ENCODE measurements at places on chromosomes 2 and 18.

- DNase-seq, result no peak
These were observed 1.6 kb upstream of the MARCHF7 start for GRCh38 chr2:159710601-159711180.

DNA sequence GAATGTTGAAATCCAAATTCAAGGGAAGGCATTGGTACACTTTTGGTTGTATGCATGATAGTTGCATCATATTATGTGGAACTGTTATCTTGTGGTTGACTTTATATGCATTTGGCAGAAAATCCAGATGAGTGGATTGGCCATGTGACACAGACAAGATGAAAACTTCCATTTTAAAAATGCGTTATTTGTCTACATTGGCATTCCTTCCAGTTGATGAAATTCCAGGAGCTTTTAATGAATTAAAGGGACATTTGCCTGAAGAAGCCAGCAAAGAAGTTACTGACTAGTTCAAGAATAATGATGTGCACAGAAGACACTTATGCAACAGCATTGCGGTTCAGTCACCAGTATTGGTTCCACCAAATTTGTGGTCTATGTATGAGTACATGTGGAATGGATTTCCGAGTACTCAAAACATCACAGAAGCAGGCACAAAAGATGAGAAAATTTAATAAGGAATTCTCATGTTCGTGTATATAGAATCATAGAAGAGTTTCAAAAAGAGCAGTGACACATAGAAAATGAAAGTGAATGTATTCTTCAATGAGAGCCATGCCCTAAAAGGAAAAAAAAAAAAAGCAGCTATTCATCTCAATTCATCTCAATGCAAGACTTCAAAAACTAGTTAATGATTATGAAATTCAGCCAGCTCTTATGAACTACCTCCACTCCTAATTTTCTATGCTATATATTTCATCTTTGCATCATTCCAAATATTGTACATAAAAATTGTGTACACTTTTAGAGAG lies 232.1 kb downstream of the RBM43 start:
- no peak for DNase-seq

- DNase-seq, result no peak
These were observed 13.3 kb downstream of the CD28 start for GRCh38 chr2:203719456-203720410.

- DNase-seq, result no peak
These were observed 3.3 kb upstream of the ATP8B1 start for GRCh38 chr18:57806201-57806977.

- peak; percentile 35 for DNase-seq
These were observed 62.2 kb upstream of the RTN4 start for GRCh38 chr2:55112229-55113031.

- no peak for DNase-seq
These were observed 20.5 kb downstream of the SLC3A1 start for GRCh38 chr2:44295633-44296359.

- DNase-seq, result no peak
These were observed 177.3 kb downstream of the ERBB4 start for GRCh38 chr2:212361174-212361756.

GRCh38 chr2:229627728-229628127 lies 86.6 kb downstream of the DNER start:
- DNase-seq, result no peak

- DNase-seq, result no peak
These were observed 250.2 kb upstream of the RAB12 start for GRCh38 chr18:8359076-8359475.

GRCh38 chr2:51387235-51387634 lies 355.3 kb upstream of the NRXN1 start:
- no peak for DNase-seq

DNA sequence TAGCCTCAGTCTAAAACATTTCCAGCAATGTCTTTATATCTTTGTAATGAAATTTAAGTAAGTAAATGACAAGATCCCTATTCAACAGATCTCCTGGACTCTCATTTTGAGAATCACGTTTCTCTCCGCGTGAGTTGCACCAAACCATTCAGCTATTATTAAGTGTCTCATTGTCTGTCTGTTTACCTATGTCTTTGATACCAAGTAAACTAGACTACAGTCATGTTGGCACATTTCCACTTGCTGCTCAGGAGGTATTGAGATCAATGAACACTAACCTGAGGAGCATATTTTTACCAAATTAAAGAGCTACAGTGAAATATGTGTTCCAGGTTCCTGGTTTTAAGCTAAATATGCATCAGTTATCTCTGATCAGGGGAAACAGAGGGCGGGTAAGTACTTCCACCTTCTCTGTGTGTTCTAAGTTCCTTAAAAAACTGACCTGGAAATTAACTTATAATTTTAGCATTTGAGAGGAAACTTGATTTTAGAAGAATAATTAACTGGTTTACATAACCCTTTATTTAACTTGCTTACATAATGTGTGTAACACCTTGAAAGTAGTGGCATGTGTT lies 125.8 kb downstream of the OSBPL6 start:
- no peak for DNase-seq

GRCh38 chr2:18599509-18600254 lies 10.3 kb upstream of the NT5C1B start:
- no peak for DNase-seq

DNA sequence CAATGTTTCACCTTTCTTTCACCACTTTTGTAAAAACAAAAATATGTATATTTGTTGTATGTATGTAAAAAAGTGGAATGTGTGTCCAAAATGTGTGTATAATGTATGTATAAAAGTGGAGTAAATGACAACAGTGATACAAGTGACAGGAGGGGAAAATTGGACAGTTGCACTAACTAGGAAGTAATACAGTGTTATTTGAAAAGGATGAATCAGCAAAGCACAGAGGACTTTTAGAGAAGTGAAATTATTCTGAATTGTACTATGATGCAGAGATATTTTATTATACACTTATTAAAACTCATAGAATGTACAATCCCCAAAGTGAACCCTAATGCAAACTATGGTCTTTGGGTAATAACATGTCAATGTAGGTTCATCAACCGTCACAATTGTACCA lies 331.3 kb upstream of the CNTNAP5 start:
- no peak for DNase-seq

DNA sequence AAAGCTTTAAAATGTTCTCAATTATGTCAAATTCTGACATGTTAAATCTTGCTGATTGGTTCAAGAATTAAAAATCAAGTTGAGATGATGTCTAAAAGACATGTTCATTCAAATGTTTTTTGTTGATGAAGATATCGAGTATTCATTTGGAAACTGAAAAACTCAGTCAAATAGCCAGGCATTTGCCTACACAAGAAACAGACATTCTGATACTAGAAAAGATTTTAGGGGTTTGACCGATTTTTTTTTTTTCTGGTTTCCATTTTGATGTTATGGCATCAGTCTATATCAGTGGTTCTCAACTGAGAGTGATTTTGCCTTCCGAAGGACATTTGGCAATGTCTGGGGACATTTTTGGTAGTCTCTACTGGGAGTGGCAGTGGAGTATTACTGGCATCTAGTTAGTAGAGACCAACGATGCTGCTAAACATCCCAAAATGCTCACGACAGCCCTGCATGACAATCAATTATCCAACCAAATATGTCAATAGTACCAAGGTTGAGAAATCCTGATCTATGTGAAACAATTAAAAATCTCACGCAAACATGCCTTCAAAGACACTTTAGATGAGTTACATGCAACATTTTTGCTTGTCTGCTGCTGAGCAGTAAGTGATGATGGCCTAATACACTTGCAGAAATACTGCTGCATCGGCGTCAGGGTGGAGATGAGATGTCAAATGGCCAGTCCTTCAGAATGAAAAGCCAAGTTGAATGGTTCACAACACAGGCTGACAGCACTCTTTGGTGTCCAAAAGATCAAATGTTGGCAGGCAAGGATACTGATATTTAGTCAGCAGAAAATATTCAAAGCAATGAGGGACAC lies 12.5 kb downstream of the RASGRP3 start:
- DNase-seq, result no peak

DNA sequence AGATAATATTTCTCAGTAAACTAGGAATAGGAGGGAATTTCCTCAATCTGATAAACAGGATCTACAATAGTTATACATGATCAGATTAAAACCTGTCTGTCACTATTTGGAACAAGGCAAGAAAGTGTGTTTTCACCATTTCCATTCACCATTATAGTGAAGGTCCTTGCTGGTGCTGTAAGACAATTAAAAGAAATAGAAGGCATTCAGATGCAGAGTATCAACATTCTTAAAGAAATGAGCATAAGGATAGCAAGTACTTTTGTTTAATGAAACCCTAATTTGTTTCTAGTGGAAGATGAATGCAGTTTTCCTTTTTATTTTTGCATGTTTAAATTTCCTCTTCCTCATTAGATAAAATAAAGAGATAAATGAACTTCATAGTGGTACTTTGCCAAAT lies 693.7 kb downstream of the PLCL1 start:
- no peak for DNase-seq

DNA sequence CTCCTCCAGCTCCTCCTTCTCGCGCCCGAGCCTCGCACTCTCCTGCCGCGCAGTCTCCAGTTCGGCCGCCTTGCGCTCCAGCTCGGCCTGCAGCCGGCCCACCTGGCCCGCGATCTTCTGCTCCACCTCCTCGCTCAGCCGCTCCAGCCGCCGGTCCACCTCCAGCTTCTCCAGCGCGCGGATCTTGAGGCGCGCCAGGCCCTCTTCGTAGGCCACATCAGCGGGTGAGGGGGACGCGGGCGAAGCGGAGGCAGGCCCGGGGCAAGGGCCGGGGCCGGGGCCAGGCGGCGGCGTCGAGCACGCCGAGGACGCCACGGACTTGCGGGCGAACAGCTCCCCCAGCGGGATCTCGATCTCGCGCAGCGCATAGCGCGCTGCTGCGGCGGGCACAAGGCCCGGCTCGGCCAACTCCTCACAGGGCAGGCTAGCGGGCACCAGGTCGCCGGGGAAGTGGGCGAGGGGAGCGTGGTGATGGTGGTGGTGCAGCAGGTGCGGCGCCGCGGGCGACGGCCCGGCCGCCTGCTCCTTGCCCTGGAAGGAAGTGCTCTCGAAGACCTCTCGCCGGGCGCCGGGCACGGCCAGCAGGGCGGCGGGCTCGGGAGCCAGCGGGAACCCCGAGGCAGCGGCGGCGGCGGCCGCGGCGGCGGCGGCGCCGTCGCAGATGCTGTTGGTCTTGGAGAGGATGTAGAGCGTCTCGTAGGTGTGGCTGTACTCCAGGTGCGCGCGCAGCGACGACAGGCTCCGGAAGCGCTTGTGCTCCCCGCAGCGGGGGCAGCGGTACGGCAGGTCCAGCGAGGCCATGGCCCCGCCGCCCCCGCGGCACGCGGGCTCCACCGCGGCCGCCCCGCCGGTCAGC lies 15.2 kb downstream of the FBXO41 start:
- peak; percentile 72 for DNase-seq

DNA sequence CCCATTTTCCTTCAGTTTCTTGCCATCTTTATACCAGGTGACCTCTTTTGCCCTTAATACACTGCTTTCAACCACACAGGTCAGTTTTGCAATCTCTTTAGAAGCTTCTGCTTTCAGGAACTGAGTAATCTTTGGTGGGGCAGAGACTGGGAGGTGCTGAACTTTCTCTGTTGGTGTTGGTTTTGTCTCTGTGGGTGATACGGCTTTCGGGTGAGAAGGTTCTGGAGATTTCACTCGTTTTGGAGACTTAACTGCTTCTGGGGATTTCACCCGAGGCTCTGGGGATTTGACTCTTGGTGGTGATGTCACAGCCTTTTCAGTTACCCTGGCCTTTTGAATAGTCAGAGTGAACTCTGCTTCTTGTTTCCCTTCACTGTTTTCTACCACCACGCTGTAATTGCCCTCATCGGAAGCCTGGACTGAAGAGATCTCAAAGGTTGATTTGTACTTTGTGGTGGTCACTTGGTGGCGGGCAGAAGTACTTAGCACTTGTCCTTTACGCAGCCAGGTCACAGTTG lies 50.4 kb downstream of the PLEKHA3 start:
- DNase-seq, result no peak

GRCh38 chr2:44713170-44713569 lies 228.3 kb upstream of the SIX3 start:
- no peak for DNase-seq

- DNase-seq, result no peak
These were observed 15.4 kb downstream of the PDK1 start for GRCh38 chr2:172571245-172571644.

- no peak for DNase-seq
These were observed 17.4 kb upstream of the CHAC2 start for GRCh38 chr2:53750041-53750768.

- DNase-seq, result no peak
These were observed 28.5 kb downstream of the ZNF516 start for GRCh38 chr18:76466410-76466991.

DNA sequence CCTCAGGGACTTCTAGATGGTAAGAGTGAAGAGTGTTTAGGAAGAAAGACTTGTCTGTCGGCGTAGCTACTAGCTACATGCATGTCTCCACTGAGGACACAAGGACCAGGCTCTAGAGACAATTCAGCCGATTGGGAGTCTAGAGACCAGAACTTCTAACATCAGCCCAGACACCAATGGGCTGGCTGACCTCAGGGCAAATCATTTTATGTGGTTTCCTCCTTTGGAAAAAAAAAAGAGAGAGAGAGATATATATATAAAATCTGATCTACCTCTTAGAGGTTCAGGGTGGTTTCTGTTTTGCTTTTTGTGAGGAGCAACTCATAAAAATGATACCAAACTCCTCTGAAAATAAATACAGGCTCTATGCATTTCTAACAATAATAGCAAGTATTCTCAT lies 212.8 kb downstream of the BCL2 start:
- no peak for DNase-seq

- DNase-seq, result peak; percentile 40
These were observed 506 bp downstream of the BMPR2 start for GRCh38 chr2:202376460-202377206.

- no peak for DNase-seq
These were observed 303.5 kb downstream of the HRH4 start for GRCh38 chr18:24763765-24764513.

GRCh38 chr18:29892960-29893558 lies 1149.5 kb downstream of the DSC3 start:
- DNase-seq, result no peak

DNA sequence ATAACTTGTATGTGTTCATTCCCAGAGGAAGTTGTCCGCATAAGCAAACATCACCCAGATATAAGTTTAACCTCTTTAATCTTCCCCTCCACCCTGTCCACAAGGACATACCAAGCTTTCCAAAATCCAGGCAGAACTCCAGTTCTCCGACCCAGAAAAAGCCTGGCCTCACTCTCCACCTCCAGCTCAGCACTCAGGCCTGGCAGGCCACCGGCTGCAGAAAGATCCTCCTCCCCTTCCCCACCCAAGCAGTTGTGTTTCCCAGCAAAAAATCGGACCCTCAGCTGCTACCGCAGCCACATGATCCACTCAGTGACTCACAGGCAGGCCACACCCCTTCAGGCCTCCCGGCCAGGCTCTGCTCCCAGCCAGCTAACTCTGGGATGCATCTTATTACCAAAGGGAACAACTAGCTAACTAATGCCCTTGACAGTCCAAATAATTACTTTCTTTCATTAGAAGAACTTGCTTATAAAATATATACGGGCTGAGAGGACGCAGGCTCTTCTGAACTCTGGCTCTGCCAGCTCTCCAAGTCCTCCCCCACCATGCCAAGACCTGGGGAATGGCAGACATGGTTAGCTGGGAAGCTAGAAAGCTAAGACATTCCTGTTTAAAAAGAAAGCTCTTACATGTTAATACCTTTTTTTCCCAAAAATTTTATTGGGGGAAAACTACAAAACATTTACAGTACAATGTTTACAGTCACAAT lies 4.5 kb downstream of the ZFP36L2 start:
- DNase-seq, result no peak

All from DMS79 (cell line).